ENCODE measurements at places on chromosomes 5 and 9.

DNA sequence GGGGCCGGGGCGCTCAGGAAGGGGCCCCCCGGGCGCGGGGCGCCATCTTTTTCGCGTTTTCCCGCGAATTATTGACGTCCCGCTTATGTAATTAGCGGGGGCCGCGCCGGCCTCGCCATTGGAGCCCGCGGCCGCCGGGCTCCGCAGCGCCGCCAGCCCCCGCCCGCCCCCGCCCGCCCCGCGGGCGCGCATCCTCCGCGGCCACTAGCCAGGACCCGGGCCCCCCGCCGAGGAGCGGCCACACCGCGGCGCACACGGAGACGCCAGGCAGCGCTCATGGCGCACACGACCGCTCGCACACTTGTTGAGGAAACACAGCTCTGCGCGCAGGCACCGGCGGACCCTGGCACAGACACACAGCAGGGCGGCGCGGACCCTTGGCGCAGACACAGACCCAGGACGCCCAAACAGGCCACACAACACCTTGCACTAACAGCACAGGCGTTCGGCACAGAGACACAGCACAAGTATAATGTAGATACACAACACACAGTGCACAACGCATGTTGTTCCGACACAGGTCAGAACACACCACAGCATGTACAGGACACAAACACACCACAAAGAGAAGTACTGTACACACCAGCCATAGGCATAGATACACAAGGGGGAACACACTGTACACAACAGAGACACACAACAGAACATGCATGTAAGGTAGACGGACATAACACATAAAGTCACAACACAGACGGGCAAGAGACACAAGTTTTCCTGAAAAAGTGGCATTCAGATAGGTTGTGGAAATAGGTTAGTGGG is 467 bp upstream of the PHF19 start:
- peak; percentile 64 for DNase-seq

GRCh38 chr5:95664204-95664786 is 17.7 kb downstream of the RFESD start:
- no peak for DNase-seq

DNA sequence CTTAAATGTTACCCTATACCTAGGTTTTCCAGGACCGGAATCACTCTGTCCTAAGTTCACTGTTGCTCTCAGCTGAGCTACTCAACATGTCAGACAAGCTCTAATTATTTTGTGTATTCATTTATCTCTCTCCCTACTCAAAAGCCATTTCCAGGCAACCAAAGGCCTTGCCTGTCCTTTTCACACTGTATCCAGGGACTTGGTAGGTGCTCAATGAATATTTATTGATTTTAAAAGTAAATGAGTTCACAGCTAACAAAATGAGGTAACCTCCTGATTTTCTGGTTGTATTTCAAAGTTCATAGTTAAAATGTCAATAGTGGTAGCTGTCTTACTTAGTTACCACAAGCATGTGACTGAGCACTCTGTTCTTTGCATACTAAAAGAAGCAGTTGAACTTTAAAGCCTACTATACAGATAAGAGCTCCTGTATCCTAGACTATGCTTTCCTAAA is 522.2 kb downstream of the ACTL7B start:
- no peak for DNase-seq

GRCh38 chr5:87755360-87755759 is 342.6 kb upstream of the CCNH start:
- DNase-seq, result no peak

DNA sequence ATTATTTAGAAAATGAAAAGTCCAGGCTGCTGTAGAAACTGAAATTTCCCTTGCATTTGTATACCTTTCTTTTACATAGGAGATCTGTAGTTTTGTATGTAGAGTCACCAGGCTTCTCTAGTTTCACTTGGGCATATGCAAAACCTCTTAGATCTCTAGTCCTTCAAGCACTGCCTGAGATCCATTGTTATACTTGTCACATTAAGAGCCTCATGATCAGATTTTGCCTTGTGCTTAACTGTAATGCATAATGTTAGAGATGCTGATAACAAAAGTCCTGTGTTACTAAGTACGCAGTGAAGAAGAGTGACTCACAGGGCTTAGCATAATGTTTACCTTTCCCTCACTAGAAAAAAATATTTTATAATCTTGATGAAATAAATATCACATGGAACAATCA is 250.2 kb downstream of the CYLC2 start:
- DNase-seq, result no peak

DNA sequence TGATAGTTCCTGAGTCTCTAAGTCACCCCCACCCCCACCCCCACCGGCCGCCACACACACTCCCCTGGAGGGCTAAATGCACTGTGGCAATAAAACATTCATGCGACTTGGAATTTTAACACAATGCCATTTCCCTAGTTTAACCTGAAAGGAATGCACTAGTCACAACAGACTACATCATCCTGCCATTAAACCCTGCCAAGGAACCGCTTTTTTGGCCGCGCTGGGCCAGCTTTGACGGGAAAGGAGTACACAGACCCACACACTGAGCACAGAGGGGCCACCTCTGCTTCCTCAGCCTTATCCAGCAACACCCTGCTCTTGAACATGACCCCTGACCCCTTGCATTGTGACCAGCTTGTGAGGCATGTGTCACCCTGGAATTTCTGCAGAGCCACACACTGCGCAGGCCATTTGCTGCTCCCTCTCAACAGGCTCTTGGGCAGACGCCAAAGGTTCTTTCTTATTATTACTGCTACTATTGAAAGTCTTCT is 165.3 kb downstream of the BNC2 start:
- DNase-seq, result no peak

DNA sequence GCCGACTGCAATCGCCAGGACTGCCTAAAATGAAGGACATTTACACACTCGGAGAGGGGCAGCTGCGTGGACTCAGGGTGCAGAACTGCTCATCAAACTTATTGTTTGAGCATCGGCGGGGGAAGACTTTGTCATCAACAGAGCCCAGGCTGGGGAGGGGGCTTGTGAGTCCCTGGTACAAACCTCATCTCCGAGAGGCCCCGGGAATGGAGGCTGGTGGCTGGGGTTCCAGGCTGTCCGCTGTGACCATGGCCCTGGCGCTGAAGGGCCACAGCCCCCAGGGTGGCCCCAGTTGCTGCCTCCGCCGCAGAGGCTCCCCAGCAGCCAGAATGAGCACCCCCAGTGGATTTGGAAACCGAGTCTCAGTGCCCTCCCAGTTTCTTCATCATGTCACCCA is 46.1 kb upstream of the RNU6ATAC start:
- DNase-seq, result peak; percentile 1

GRCh38 chr5:34978681-34979080 is 49.3 kb downstream of the DNAJC21 start:
- no peak for DNase-seq

GRCh38 chr5:89729623-89730301 is 679.8 kb downstream of the CETN3 start:
- DNase-seq, result no peak

- peak; percentile 73 for DNase-seq
Observed at GRCh38 chr5:134554319-134555222, 29.1 kb downstream of the JADE2 start.

DNA sequence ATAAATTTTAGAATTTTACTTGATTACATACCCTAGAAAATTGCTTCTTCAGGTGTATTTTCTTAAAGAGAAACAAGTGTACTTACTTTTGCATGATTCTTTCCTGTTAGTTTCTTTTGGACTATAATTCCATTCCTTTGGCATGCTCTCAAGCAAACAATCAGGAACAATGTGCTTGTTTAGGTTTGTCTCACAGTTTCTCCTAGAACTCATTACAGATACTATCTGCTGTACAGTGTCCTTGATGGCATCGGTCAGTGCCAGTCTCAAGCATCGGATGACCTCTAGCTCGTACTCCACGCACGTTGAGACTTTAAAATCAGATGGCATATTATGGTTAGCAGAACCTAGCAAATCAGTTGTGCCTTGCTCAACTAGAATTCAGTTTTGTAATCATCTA is 214.9 kb downstream of the KIAA0825 start:
- DNase-seq, result no peak

- no peak for DNase-seq
Observed at GRCh38 chr5:33309068-33309467, 131.7 kb upstream of the TARS1 start.

GRCh38 chr5:37740331-37741066 is 99.3 kb downstream of the GDNF start:
- DNase-seq, result no peak

Data from CD4-positive, alpha-beta T cell treated with Interleukin-15 for 1 hour (primary cell).